GM03348 (cell line): ENCODE measurements at places on chromosomes 2 and 18.
A peak's percentile ranks its signal among the peaks of the same experiment; 100 is the strongest.

GRCh38 chr2:112954364-112954763 is 23.4 kb upstream of the IL36G start:
- no peak for DNase-seq

DNA sequence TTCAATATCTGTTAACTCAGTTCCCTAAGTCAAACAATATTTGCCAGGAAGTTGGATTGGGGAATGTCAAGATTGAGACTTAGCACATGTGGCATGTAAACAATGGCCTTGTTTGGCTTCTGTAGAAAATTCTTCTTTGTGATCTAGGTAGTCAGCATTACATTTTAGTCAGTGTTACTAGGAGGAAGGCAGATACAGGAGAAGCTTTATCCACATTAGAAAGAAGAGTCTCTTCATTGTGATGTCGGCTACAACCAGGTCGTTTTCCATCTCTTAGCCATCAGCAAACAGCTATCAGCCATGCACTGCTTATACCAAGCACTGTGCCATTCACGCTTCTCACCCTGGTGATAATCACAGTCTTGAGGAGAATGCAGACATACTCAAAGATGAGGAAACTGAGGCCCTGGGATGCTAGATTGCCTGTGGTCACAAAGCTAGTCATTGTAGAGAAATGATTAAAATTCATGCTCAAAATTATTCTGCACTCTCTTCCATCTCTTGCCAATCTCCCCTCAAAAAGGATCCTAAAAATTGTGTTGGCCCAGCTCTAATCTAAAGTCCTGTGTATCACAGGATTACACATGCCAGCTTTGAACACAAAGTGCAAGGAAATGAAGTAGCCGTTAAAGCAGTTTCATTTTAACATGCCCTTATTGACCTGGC is 3.2 kb downstream of the GALNT5 start:
- no peak for DNase-seq

DNA sequence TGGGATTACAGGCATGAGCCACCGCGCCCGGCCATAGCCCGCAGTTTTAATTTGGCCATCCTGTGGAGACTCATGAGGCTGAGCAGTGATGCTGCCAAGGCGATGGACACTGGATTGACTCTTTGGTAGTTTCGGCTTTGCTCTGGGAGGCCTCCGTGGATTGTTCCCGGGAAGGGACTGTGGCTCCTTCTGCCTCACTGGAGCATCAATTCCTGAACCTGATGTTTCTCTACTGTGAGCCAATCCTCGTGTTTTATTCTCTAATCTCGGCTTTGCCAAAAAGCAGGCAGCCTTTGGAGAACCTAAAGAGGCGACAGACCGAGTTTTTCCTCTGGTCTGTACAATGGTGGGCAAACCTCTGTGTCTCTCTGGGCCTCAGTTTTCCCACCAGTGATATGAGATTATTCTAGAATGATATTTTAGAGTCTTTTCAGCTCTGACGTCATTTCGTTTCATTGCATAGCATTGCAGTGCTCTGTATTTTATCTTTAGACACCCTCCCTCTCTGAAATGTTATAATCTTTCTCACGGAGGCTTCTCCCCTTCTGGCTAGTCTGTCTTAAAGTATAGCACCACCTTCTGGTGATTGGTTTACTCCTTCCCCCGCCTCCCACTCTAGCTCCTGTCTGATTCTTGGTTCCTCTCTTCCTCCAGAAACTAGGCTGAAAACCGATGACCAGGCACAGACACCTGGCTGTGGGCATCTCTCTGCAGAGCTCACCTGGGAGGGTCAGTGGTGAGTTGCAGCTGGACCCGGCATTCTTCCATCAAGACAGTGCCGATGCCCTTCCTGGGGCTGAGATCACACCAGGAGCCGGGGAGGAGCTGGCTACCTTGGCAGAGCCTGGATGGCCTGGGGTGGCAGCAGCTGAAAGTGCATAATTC is 341.3 kb downstream of the MYCN start:
- DNase-seq = no peak

DNA sequence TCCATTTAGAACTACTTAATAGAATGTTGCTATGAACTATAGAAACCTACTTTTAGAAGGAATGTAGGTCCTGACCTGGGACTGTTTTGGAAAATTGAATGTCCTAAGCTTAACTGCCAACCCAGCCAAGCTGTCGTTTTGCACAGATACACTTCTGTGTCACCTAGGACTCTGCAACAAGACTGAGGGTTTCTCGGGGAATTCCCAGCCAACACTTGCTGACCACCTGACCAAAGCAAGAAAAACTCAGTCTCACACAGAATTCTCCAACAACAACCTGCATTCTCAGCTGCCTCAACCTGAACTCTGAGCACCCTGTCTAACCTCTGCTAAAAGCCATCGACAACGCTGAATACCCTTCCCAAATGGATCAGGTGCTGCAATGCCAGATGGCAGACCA is 128.2 kb downstream of the SS18 start:
- no peak for DNase-seq

DNA sequence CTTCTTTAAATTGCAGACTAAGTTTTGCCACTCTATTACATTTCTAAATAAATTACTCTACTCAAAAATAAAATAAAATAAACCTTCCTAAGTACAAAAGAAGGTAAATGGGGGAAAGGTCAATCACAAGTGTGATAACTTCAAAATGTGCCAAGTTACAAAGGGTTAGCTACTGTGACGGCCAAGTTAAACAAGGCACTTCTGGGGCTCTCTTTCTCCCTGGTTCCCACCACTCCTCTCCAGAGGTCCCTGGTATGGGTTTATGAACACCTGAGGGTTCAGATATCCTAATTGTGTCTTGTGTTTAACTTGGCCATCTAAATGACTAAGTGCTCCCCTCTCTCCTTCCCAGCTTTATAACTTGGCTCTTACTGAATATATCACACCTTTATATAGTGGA is 5.4 kb downstream of the ZNF521 start:
- DNase-seq = no peak

- DNase-seq = no peak
Measured at GRCh38 chr2:103445347-103445746, 683.5 kb downstream of the TMEM182 start.

GRCh38 chr18:55243255-55243654 is 284.0 kb upstream of the CCDC68 start:
- DNase-seq = no peak

DNA sequence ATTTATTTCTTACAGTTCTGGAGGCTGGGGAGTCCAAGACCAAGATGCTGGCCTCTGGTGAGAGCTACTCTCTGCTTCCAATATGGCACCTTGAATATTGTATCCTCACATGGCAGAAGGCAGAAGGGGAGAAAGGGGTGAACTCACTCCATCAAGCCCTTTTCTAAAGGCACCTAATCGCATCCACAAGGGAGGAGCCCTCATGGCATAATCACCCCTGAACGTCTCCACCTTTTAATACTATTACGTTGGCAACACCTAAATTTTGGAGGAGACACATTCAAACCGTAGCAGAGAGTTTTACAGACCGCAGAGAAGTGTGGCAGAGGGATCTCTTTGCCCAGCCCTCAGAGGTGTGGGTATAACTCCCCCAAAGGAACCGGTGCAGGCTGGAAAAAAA is 142.6 kb upstream of the BCL2L11 start:
- DNase-seq = no peak

DNA sequence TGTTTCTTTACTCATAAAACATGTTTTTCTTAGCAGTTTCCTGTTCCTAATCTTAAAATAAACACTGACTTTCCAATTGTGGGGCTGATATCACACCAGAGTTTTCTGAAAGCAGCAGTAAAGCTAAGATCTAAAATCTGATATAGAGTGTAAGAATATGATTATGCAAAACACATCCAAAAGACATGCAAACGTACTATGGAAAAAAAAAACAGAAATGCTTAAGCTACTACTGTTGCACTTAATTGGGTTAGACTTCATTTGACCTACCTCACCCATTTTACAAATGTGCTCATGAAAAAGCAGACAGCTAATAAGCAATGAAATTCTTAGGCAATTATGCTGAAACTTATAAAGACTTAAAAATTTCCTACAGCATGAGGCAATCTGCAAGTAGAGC is 10.5 kb downstream of the CYTIP start:
- peak; percentile 6 for DNase-seq

GRCh38 chr2:154449951-154450658 is 248.4 kb upstream of the KCNJ3 start:
- no peak for DNase-seq

- no peak for DNase-seq
Measured at GRCh38 chr18:46293742-46294181, 189.6 kb downstream of the HAUS1 start.

DNA sequence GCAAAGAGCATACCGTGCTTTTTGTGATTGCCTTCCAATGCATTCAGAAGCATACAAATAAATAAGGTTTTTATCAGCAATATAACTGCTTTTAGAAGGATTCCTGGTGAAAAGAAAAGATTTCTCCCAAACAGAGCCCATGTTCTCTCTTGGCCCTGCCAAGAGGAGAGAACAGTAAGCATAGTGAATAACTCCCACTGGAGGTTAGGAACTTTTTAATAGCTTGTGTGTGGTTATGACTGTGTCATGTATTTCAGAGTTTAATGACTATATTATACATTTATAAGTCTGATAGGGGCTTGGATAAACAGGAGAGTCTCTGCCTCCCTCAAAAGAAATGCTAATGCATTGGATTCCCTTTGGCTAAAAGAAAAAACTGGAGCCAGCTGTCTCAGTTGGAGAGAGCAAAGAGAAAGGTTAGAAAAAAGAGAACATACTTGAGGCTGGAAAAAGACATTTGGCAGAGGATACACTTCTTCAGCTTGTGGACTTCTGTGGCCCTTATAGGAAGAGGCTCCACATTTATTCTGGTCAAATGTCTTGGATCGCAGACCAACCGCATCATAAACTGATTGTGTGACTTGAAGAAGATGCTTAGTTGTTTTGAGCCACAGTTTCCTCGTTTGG is 63.0 kb upstream of the SPRED2 start:
- DNase-seq = no peak

GRCh38 chr2:125095826-125096225 is 1070.7 kb downstream of the CNTNAP5 start:
- DNase-seq = no peak

DNA sequence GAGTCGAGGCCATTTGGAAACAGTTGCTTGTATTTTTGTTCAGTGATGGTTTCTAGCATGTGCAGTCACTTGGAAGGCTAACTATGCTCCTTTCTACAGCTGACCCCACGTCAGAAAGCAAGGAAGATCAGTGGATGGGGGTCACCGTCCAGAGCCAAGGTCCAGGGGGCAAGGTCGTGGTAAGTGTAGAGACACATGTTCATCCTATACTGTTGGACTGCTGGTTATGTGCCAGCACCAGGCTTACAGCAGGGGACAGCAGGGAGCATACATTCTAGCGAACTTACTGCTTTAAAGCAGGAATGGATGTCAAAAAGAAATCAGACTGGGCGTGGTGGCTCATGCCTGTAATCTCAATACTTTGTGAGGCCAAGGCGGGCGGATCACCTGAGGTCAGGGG is 40.0 kb downstream of the ITGA6 start:
- no peak for DNase-seq

- peak; percentile 34 for DNase-seq
Measured at GRCh38 chr2:200353120-200353519, 46.6 kb downstream of the SPATS2L start.

GRCh38 chr2:49664827-49665226 is 510.5 kb upstream of the FSHR start:
- DNase-seq = no peak

DNA sequence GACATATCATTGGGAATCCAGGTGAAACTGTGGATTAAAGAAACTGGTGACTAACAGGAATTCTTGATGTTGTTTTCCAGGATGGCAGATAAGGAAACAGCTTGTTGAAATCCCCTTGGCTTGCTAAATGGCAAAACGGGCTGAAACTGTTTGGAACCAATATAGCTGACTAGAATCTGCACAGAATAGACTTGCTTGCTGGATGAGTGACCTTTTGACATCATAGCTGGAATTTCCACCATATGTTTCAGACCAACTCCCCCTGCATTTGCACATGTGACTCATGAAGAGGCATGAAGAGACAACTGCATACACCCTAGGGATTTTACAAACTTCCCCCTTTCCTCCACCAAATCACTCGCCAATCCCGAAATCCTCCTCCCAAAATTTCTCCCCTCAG is 87.7 kb upstream of the LYPD1 start:
- DNase-seq = no peak

GRCh38 chr2:223166983-223167650 is 115.1 kb downstream of the KCNE4 start:
- no peak for DNase-seq

DNA sequence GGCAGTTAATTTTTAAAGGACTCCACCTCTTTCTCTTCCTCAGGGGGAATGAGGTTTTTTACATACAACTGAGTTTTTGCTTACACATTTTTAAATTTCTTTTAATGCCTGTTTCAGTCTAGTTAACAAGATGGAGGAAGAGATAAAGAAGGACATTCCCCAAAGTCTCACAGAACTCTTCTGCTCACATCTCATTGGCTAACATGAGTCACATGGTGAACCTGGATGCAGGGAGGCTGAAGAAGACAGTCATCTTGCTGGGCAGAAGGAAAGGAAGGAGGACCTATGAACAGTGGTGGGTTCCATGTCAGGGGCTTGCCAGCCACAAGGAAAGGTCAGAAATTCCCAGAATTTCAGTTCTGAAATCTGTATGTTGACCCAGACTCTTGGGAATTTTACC is 10.4 kb upstream of the ST8SIA5 start:
- DNase-seq = no peak

- peak; percentile 46 for DNase-seq
Measured at GRCh38 chr18:75160364-75160763, 48.6 kb downstream of the PTGR3 start.

DNA sequence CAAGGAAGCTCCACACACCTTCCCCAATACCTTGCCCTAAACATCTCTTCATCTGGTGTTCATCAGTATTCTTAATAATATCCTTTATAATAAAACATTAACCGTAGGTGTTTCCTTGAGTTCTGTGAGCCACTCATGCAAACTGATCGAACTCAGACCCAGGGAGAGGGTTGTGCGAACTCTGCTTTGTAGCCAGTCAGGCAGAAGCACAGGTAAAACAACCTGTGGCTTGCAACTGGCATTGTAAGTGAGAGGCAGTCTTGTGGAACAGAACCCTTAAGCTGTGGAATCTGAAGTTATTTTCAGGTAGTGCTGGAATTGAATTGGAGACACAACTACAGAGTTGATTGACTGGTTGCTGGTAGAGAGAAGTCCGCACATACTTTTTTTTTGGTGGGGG is 4.7 kb downstream of the BUB1 start:
- DNase-seq = no peak

DNA sequence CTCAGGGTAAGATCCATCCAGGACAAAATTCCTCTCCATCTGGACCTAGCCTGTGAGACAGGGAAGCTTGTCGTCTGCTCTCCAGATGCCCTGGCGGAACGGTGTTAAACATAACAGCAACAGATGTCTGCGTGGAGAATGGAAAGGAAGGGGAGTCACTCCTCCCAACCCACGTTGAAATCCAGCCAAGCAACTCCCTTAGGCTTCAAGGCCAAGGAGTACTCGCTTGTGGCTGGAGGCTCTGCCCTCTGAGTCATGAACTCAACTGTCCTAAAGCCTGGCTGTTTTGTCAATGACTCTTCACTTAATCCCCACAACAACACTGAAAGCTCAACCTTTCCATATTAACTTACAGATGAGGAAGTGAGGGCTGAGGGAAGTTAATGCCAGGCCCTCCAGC is 42.2 kb downstream of the TPO start:
- peak; percentile 31 for DNase-seq
